ENCODE measurements at places on chromosomes 3 and 15.

GRCh38 chr15:89002281-89002761 lies 85.9 kb upstream of the ABHD2 start:
- DNase-seq: peak; percentile 91

DNA sequence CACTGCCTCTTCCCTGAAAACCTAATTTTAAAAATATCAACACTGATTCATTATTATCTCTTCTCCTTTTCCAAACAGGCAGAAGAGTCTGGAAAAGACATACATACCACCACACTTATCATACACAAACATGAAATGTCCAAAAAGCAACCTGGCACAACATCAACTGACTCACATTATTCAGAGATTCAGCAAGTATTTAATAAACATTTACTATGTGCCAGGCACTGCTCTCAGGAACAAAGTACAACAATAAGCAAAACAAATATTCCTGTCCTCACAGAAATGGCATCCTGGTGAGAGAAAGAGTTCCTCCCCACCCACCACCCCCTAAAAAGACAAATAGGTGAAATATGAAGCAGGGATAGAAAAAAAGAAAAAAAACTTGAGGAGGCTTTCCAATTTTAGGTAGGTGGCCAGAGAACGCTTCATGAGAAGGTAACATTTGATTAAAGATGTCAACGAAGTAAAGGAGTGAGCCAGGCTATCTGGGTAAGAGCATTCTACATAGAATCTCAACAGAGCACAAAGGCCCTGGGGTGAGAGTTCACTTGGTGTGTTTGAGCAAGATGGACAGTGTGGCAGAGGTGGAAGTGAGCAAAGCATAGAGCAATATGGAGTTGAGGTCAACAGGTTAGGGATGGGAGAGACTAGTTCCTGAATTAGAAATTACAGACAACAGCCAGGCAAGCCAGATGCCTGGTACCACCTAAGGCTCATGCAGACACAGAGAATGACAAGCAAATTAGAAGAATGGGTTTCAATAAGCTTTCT lies 141.7 kb downstream of the OSBPL10 start:
- no peak for DNase-seq

GRCh38 chr15:25177955-25178801 lies 223.4 kb downstream of the SNRPN start:
- DNase-seq: no peak

- no peak for DNase-seq
These were observed 341.1 kb upstream of the SEMA6D start for GRCh38 chr15:47376190-47376589.

- DNase-seq: no peak
These were observed 139.5 kb downstream of the KCNAB1 start for GRCh38 chr3:156259896-156260295.
